Stimulated activated CD4-positive, alpha-beta T cell treated with anti-CD3 and anti-CD28 coated beads, Interleukin-1b, Interleukin-23, amount 100 ng/mL, for 1 hour (primary cell): ENCODE measurements at places on chromosomes 1 and 21.

DNA sequence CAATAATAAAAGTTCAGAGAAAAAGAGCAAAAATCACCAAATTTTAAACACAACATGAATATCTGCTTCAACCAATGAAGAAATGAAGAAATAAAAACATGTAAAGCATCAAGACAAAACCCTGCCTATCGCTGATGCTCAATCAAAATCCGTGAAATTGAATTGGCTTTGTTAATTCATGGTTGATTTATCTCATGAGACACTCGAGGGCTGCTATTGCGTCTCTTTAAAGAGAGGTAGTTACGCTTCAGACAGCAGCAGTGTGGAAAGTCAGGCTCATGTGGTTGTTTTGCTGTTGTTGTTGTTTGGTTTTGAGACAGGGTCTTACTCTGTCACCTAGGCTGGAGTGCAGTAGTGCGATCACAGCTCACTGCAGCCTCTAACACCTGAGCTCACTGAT, 65.5 kb upstream of the RGS7 start:
- DNase-seq, result no peak

GRCh38 chr1:74641161-74641560, 32.4 kb downstream of the ERICH3 start:
- no peak for DNase-seq

GRCh38 chr1:182215764-182216163, 154.3 kb upstream of the ZNF648 start:
- DNase-seq, result no peak

- no peak for DNase-seq
Measured at GRCh38 chr1:119554183-119554582, 47.2 kb downstream of the HSD3B1 start.

DNA sequence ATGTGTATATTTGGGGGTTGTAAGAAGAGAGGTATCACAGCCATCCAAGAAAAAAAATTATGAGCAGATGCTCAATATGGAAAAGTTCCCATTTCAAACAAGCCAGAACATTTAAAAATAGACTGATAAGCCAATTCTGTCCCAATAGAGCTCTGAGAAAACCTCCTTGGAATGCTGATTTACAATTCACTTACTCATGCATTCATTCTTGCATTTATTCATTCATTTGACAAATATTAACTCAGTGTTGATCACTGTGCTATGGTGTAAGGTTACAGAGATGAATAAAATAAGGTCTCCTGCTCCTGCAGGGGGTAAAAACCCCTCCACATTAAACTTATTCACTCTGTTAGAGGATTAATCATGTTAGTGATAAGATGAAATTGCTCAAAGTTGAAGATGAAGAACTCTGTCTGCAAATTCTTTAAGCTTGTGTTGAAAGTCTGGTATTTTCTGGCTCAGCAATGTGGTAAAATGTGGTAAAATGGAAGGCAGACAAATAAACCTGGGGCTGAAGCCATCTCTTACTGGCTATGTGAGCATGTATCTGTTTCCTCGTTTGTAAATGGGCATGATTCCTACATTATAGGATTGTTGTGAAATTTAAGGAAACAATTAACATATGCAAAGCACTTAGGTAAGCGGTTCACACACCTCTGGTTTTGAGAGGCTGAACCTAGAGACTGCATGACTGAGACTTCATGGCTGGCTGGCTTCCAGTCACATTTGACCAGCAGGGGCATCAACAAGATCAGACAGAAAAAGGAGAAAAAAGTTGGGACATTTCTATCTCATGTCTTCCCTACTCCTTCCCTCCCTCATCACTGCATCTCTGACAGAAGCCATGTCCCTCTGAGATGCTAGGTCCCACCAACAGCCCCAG, 45.0 kb upstream of the DAB1 start:
- DNase-seq, result no peak

GRCh38 chr1:8073112-8073855, 47.2 kb upstream of the ERRFI1 start:
- DNase-seq, result no peak

DNA sequence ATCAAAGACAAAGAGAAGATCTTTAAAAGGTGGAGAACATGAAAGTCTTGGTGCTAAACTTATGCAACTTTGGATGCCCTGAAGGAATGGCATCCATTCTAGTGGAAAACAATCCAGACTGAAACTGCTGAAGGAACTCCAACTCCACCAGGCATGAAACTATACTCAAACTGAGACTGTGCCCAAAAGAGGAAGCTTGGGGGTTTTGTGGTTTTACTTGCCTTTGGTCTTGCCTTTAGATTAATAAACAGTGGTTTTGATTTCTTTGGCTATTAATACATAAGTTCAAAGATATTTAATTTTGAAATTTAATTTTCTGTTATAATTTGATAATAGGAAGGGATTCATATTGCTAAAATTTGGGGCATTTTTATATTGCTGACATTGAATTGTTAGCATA, 17.4 kb upstream of the SLC30A10 start:
- DNase-seq, result no peak

DNA sequence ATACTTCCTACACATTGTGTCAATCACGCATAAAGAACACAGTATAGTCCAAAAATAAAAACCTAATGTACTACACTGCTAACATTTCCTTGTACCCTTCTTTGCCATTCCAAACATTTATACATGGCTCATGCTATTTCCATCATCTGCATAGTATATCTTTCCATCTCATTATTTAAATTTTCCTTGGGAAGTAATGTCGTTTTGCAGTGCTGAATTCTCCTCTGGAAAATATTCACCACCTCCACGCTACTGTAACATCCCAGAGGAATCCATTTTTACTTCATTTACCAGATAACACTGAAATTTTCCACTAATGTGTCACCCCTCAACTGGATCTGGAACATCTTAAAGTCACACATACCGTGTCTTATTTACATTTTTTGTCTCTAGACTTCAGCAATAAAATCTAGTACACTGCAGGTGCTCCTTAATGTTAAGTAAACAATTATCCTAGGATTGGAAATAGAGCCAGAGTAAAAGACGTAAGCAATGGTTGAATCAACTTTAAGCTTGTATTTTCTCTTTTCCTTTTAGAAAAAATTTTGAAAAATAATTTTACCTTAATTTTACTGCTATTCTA, 881.0 kb downstream of the AMY1C start:
- no peak for DNase-seq

- DNase-seq, result no peak
Measured at GRCh38 chr21:33375101-33375644, 28.0 kb upstream of the IFNGR2 start.

GRCh38 chr1:24027838-24028468, 47.8 kb upstream of the SRSF10 start:
- DNase-seq, result no peak

DNA sequence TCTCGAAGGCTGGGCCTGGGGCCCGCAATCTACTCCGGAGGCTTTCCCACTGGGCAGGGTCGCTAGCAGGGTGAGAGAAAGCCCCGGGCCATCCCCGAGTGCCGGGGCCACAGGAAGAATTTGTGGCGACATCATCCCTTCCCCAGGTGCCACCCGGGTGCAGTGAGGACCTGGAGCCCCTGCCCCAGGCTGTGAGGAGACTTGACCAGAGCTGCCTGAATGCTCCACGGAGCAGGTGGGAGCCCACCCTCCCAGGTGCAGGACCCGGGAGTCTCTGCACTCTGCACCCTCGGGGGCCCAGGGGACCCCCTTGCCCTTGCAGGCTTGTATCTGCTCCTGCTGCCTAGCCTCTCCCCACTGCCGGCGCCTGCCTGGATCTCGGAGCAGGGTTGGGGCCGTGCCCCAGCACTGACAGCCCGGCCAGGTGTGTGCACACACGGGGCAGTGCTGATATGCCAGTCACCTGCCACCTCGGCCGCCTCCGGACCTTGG, 67.5 kb upstream of the RGS7 start:
- no peak for DNase-seq

- DNase-seq, result no peak
Measured at GRCh38 chr21:42237577-42237976, 18.6 kb downstream of the ABCG1 start.

DNA sequence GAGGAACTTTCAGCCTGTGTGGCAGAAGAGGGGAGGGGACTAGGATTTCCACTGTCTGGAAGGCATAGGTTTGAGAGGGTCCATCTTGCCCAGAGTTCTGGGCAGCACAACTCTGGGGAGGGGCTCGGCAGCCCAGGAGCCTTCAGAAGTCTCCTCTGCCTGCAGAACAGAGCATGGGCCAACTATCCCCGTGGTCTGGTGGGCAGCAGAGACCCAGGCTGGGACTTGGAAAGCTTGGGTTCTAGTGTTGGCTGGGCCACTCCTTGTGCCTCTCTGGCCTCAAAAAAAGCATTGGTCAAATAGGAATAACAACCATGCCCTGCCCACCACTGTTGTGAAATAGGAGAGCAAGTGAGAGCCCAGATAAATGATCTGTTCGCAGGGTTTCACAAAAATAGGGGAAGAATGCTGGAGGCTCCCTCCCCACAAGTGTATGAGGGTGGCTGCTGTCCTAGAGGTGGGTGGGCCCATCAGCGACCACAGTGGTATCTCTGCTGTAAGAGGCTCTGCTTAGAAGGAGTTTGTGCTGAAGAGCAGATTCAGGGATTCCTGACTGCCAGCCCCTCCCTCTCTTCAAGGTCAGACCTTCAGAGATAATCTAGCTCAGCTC, 8.9 kb downstream of the EPHA10 start:
- no peak for DNase-seq

GRCh38 chr1:111372336-111372965, 55.1 kb downstream of the OVGP1 start:
- no peak for DNase-seq

GRCh38 chr1:53804791-53805505, 33.1 kb downstream of the NDC1 start:
- DNase-seq, result no peak

GRCh38 chr1:94490556-94490955, 51.0 kb downstream of the F3 start:
- no peak for DNase-seq

GRCh38 chr21:17537299-17537698, 24.5 kb downstream of the CXADR start:
- DNase-seq, result no peak
